ENCODE measurements at places on chromosomes 3 and 15.

DNA sequence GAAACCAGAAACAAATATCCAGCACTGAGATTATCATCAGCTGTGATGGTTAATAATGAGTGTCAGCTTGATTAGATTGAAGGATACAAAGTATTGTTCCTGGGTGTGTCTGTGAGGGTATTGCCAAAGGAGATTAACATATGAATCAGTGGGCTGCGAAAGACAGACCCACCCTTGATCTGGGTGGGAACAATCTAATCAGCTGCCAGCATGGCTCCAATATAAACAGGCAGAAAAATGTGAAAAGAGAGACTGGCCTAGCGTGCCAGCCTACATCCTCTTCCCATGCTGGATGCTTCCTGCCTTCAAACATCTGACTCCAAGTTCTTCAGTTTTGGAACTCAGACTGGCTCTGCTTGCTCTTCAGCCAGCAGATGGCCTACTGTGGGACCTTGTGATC is 869.5 kb downstream of the SI start:
- no peak for DNase-seq

DNA sequence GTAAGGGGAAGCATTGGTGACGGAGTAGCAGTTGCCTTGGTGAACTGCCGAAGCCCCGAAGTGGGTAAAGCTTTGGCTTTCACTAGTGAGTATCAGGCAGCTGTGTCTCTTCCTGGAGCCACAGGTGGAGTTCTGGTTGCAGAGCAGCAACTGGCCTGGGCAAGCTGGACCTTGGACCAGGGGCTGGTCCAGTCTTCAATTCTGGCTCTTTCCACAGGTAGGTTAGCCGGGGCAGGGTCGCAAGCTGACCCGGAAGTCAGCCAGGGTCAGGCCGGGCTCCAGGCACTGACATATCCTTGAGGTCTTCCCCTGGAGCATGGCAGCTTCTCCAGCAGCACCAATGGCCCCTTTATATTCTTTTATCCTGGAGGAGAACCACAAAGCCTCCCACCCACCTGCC is 73.2 kb downstream of the TMEM44 start:
- DNase-seq: no peak

DNA sequence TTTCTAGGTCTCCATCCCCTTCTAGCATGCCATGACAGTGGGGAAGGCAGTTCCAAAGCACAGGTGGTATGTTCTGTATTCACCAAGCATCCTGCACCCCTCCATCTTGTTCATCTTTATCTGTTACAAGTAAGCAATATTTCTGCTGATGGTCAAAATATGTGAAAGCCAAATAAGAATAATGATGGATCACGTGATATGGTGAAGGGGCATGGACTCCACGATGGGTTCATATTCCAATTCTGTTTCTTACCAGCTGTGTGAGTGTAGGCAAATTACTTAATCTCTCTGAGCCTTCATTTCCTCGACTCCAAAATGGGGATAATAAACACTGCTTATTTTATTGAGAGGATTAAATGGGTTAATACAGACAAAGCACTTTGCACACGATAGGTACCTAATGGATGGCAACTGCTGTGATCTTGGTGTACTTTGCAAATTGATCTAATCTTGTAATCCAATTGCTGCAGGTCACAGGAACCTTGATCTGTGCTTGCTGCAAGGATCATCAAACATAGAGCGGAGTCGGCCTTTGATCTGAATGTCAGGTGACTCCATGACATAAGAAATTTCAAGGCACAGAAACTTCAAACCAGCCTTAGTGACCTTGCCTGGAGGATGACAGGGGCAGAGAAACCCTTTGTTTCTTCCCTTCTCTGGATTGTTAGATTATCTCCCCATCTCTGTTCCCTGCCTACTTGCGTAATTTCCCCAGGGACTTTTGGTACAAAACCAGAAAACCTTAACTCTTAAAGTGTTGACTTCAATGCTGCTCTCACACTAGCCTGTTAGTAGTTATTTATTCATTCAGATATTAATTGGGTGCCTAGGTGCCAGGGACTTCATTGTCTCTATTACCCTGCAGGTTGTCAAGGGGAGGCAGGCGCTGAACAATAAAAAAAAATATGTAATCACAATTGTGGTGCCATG is 25.8 kb downstream of the SIAH2 start:
- DNase-seq: no peak

DNA sequence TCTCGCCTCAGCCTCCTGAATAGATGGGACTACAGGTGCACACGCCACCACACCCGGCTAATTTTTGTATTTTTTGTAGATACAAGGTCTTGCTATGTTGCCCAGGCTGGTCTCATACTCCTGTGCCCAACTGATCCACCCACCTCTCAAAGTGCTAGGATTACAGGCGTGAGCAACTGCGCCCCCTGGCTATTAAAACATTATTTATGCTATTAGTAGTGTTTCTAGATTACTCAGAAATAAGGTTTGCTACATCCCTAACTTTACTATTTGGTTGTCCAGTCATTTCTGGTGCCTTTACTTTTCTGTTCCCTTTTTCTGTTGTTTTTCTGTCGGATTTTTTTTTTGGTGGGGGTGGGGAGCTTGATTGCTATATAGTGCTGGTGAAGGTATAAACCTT is 393.6 kb upstream of the TPM1 start:
- no peak for DNase-seq

- no peak for DNase-seq
These were observed 124.5 kb downstream of the SUCLG2 start for GRCh38 chr3:67529915-67530314.

- no peak for DNase-seq
These were observed 41.4 kb downstream of the ROBO2 start for GRCh38 chr3:77081240-77081661.

GRCh38 chr15:78976691-78977090 is 31.8 kb upstream of the CTSH start:
- DNase-seq: no peak
